Activated T-helper 1 cell treated with anti-CD3 and anti-CD28 coated beads, Interleukin-2, amount 50 U/mL, for 16 hours (primary cell): ENCODE measurements at places on chromosomes 2 and 18.
A peak's percentile ranks its signal among the peaks of the same experiment; 100 is the strongest.

DNA sequence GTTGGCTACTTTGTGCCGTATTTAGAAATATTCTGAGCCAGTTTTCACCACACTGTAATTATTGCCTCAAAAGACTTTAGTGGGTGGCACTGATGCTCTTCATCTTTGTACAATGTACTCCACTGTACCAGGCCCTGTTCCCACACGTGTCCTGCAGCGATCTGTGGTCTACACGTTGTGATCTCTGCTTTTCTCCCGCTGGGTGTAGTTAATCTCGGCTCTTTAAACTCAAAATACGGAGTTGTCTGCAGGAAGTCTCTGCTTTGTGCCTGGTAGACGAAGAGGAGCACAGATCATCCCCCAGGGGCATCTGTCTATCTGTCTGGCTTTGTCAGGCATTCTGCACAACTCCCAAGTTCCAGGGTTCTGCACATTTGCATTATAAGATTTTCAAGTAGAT is 12.1 kb upstream of the GREB1 start:
- no peak for DNase-seq

DNA sequence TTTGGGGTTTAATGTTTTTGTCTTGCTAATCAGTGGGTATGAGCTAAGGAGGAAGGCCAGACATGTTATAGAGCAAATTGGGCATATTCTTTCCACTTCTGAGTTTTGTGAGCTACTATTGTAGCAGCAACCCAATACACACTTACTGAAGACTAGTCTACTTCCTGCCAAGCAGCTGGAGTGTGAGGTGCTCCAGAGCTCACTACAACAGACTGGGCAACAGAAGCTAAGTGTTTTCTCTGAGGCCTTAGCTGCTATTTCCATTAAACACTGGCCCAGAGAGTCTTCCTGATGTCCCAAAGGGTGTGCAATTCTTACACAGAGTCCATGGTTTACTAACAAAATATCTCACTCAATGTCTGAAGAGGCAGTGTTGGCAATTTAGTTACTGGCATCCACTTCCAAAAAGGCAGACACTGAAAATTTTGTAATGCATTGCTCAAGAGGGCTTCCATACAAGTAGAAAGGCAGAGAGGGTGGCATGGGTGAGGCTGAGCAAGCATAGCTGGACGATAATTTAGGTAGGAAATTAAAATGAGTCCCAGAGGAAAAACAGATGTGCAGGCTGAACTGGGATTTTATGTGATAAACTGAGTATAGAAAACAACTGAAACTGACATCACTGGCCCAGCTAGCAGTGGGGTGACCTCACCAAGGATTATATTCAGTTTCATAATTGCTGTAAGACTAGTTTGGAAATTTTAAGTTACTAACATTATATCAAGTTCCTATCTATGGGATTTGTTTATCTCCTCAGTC is 68.6 kb downstream of the ZC3H6 start:
- no peak for DNase-seq

DNA sequence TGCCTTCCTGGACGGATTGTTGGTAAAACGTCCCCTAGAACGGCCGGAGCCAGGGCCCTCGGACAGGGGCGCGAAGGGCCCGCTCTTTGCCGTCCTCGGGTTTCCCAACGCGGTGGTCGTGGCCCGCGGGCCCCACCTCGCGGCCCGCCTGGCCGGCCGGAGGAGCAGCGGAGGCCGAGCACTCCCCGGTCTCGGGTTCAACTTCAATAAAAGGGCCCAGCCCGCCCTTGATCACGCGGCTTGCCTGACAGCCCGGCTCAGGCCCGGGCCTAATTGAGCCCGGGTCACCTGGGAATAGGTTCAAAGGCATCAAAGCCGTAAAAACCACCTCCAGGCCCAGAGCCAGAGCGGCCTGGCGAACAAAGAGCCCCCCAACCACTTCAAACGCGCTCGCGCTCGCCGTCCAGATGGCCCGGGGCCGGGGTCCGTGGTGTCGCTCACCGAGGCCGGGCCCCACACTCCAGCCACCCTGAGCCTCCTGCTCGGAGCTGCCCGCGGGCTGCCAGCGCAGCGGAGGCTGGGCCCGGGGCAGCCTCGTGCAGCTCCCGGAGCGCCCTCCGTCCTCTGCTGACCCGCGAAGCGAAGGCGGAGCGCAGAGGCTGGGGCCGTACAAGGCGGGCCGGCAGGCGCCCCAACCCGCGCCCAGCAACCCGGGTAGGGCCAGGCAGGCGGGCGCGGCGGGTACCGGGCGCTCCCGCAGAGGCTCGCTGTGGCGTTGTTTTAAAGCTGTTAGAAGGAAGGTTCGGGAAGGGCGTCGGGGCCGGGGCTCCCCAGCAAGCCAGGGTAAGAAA is 1.1 kb upstream of the TWIST2 start:
- DNase-seq: no peak

GRCh38 chr2:29115797-29116781 is 874 bp downstream of the CLIP4 start:
- DNase-seq: peak; percentile 38

DNA sequence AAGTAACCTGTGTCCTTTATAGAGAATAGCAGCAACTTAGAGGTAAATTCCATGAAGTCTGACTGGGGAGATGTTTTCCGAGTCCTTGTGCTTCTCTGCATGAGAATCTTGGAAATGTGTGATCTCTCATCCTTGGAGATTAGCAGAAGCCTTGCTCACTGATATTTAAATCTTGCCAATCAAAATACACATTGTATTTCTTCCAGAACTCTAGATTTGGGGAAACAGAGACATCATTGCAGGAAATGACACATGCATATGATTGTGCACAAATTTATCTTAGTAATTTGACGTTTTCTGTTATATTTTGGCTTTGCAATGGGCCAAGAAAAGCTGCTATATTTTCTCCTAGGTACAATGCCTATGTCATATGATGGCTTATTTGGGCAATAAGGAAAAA is 182.6 kb downstream of the ZNF804A start:
- no peak for DNase-seq

DNA sequence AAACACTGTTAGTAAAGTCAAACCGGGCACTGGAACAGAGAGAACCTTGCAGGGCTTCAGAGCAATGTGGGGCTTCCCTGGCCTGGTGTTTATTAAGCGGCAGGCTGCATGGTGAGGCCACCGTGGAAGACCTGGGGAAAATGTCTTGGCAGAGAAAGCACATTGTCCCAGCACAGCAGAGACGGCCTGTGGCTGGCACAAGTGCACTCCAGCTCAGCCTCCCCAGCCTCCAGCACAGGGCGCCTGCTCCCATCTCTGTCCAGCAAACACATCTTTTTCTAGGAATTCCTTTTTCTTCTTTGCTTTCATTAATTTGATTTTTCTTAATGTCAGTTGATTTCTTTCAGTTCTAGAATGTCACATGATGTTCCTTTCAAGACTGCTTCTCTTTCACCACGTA is 138.2 kb upstream of the NFATC1 start:
- no peak for DNase-seq

- DNase-seq: no peak
These were observed 126.4 kb downstream of the TXNL1 start for GRCh38 chr18:56511996-56512395.

- no peak for DNase-seq
These were observed 162.7 kb downstream of the INHBB start for GRCh38 chr2:120508567-120509041.

- no peak for DNase-seq
These were observed 150.1 kb upstream of the RIOK3 start for GRCh38 chr18:23302851-23303527.

DNA sequence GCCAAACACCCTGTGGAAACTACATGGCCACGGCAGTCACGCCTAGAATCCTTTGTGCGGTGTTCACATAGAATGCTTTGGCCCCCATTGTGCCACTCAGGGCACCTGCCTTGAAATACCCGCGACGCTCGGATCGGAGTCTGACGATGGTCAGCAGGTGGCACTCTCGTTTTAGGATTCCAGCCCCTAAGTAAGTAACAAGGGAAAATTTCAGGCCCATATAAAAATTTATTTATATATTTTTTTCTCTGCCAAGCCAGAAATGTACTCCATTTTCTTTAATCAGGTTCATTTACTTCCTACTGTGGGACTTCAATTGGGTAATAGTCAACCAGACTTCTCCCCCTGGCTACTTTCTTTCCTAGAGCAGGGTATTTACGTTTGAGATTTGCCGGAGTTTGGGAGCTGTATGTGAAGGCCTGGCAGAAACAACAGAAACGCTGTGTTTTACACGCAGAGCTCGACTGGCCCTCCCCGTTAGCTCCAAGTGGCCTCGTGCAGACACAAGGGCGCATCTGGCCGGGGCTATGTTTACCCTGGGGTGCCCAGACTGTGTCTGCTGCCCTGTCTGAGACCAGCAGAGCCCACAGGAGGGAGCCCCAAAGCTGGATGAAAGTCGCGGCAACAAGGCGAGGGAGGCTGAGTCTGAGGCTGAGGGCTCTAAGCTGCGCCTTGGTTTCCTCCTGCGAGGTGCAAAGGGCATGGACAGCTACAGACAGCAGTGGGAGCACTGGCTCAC is 41.6 kb downstream of the LRRC30 start:
- DNase-seq: no peak

DNA sequence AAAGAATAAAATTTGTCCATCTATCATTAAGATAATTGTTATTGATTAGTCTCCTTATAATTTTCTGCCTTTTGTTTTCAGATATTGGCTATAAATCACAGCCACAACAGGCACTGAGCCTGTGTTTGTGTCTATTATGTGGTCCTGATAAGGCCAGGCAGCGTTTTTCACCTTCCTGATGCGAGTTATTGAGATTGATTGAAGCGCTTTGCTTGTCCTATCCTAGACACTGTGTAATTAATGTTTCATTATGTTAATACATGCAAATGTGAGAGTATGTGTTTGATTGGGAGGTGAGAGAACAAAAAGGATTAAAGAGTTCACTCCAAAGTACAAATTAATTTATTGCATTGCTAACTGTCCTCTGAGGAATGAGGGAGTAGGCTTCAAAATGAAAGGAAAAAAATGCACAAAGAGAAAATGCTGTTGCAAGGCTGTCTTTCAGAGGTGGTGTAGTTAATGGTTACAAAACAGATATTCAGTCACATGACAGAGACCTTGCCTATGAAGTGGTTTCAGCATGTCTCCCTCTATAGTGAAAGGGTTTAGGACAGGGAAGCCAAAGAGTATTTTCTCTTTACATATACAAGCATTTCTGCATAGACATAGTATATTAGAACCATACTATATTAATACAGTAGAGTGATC is 391.1 kb downstream of the DCC start:
- no peak for DNase-seq

DNA sequence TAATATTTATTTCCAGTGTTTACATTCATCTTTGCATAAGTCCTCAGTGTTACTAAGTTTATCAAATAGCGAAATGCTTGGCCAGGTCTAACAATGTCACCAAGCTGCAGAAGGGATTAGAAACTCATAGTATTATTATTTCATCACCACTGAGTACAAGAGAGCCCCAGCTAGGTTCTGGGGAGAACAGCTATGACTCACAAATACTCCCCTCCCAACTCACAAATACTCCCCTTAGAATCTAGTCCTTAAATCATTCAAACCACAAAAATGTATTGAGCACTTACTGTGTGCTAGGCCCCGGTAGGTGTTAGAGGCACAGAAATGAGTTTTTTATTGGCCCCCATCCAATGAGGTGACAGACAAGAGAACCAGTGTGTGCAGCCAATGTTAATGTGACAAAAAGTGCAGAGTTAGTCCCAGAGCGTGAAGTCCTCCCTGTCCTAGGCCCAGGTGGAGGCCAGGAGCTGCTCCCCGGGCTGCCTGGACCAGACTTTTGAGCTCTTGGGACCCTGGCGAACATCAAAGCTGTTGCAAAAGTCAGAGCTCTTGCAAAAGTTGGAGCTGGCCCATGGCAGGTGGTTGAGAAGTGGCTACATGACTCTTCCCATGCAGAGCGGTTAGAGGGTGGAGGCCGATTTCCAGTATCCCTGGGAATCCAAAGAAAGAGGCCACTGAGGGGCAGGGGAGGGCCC is 9.8 kb downstream of the STEAP3 start:
- no peak for DNase-seq

GRCh38 chr2:69464575-69464974 is 27.3 kb upstream of the NFU1 start:
- DNase-seq: no peak

- DNase-seq: no peak
These were observed 156.8 kb upstream of the STK17B start for GRCh38 chr2:196328088-196328680.

- DNase-seq: no peak
These were observed 46.2 kb downstream of the COA5 start for GRCh38 chr2:98561902-98562695.

DNA sequence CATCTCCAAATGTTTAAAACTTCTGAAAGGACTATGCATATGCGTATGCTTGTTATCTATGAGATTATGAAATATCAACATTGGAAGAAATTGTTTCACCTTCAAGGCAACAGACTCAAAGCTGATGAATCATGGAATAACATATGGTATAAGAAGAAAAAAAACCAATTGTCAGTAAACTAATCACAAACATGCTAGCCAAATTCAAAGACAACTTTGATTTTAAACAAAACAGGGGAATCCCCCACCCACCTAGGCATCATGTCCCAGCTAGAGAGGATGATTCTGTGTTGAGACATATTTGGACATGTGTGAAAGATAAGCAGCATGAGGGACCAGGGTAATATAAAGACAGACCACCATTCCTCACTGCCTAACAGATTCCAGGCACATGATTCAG is 147.7 kb downstream of the WDPCP start:
- DNase-seq: no peak

DNA sequence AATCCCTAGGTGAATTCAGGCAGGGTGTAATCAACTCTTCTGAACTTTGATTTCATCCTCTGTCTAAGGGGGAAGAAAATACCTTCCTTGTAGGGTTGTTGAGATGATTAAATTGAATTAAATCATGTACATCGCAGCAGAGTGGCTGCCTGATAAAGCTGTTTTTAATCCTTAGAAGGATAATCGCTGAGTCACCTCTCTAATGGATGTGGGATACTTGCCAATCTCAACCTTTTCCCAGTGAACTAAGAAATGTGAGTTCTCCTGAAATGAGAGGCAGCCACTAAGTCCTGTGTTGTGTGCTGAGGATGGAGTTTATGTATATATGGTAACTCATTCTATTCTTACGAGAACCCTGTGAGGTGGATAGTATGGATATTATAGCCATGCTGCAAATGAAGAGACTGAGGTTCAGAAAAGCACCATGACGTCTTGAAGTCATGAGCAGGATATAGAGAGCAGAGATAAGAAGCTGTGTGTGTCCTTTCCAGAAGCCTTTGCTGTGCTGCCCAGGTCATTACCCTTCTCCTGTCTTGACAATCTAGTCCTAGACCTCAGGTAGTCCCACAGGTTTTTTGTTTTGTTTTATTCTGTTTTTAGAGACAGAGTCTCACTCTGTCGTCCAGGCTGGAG is 93.3 kb downstream of the HNRNPLL start:
- no peak for DNase-seq

- no peak for DNase-seq
These were observed 3.7 kb downstream of the DGUOK start for GRCh38 chr2:73930386-73930785.
